ENCODE measurements at places on chromosomes 4 and X.
A peak's percentile ranks its signal among the peaks of the same experiment; 100 is the strongest.

- no peak for DNase-seq
Observed at GRCh38 chr4:94413085-94413840, 38.5 kb upstream of the PDLIM5 start.

- DNase-seq = no peak
Observed at GRCh38 chr4:20362148-20362547, 110.4 kb downstream of the SLIT2 start.

DNA sequence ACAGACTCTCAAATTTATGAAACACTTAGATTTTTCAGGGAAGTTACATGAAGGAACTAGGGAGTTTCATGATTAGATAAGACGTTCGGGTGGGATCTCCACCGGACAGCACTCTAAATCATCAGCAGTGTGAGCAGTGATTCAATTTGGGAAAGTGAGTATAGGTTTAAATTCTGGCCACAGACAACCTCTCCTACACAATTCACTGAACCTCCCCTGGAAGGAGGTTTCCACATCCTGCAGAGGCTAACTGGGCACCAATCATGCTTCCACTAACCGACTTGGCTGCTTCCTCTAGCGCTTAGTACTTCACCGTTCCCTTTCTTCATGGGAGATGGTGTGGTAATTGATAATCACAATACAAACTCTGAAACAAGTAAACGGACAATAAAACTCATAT lies 5.6 kb downstream of the CXCL9 start:
- DNase-seq = no peak

DNA sequence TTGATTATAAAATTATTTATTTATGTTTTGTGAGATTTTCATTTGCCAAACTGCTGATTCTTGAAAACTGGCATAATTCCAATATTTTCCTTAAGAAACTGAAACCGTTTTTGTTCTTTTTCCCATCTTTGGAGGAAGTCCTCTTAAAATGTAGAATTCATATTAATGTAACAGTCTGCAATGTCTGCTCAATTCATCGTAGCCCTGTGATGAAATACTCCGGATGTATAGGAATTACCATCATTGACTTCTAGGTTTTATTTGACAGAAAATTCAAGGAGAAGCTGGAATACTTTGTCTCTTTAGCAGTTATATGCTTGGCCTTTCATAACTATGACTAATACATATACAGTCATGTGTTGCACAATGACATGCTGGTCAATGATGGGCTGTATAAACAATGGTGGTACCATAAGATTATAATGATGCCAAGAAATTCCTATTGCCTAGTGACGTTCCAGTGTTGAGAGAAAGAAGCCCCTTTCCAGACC lies 185.0 kb upstream of the GPRIN3 start:
- DNase-seq = no peak

GRCh38 chrX:49106930-49107329 lies 16.6 kb downstream of the GPKOW start:
- DNase-seq = no peak

- DNase-seq = no peak
Observed at GRCh38 chr4:169070071-169070894, 60.2 kb upstream of the CBR4 start.

DNA sequence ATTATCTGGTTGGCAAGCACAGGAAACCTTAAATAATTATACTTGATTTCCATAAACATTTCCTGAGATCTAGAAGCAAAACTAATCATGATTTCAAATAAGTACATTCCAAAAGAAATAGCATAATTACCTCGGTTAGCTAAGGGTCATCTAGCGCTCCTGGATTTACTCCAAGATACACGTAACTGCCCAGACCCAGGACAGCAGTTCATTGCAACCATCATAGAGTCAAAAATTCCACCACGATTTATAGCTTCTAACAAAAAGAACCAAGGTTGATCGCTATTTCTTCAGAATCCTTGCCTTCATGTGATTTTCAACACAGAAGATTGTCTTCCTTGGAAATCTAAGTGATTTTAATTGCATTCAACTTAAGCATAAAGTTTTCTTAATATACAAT lies 1235.5 kb upstream of the TENM3 start:
- DNase-seq = no peak

DNA sequence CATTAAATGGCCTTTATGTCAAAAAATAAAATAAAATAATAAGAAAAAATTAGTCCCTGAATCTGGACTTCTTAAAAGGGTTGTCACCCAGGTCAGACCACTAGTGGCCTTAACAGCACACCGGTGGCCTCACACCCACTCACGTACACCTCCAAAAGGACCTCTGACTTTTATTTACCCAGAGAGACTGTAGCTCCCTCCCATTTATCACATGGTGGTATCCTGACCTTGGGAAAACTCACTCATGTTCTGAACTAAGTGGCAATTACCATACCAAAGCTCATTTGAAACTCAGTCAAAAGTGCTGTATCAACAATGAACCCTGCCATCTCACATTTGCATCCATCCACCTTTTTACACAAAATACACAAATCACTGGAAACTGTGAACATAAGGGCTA lies 53.1 kb upstream of the MAP3K15 start:
- no peak for DNase-seq

DNA sequence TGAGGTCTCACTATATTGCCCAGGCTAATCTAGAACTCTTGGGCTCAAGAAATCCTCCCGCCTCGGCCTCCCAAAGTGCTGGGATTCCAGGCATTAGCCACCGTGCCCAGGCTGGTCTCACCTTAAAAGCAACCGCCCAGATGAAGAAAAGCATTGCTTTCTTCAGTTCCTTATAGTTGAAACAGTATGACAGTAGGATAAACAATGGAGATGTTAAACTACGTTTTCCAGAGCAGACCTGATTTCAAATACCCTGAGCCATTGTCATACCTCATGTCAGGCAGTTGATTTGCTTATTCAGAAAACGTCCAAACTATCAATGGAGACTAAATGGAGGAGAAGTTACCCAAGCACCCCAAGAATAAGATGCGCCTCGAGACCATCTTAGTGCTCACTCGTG lies 26.3 kb upstream of the TMEM131L start:
- no peak for DNase-seq

GRCh38 chr4:15906020-15906443 lies 32.5 kb downstream of the FGFBP1 start:
- DNase-seq = peak; percentile 43

- no peak for DNase-seq
Observed at GRCh38 chr4:147006229-147006628, 60.6 kb upstream of the TTC29 start.

DNA sequence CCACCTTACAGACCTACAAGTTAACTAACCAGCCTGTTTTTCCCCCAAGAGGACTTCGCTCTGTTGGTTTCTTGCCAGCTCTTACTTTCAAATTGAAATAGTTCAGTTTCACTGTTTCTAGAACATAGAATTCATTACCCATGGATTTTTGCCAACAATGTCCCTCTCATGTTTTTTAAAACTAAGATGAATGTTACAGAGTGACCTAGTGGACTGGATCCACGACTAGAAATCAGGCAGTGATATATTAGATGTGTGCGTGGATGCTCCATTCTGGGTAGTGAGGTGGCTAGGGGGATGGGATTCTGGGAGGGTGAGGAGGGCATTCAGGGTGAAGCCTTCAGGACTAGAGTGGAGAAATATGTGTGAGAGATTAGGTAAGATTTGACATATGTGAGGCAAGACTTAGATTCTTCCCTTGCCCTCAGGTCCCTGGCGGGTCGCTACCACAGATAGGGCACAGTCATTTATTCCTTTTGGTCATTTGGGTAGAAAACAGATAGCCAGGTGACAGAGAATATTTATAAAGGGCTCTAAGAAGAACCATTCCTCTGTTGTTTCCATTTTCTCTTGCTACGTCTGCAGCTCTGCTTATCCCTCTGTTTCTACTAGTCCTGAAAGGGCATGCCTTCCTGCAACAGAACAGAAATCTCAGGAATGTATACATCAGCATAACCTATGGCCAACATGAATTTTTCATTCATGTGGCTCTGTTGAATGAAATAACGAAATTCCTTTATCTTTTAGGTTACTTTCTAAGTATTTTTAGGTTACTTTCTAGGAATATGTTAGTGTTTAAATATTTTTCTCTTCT lies 15.4 kb upstream of the JADE1 start:
- no peak for DNase-seq

DNA sequence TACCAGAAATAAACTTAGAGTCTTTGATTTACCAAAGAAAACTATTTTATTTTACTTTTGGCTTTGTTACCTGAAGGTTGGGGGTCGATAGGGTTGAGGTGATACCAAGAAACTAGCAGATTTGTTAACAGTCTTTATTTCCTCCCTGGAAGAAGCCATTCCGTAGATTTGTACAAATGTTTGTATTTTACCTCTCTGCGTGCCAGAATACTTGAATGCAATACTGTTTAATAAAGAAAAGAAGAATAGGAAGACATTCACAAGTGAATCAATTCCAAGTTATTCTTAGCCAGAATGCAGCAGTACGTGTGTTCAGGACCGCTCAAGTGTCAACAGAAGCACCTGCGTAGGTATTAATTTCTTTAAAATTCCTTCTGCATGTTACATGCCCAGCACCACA lies 260.3 kb upstream of the TENM3 start:
- no peak for DNase-seq

DNA sequence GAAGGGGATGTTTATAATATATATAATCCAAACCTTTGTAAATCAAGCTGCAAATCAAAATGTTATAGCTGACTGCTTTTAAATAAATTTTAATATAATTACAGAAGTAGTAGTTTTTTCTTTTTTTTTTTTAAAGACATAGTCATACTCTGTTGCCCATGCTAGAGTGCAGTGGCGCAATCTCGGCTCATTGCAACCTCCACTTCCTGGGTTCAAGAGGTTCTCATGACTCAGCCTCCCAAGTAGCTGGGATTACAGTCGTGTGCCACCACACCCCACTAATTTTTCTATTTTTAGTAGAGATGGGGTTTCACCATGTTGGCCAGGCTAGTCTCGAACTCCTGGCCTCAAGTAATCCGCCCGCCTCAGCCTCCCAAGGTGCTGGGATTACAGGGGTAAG lies 178.7 kb downstream of the FBXW7 start:
- no peak for DNase-seq

Data from stimulated activated CD4-positive, alpha-beta T cell treated with anti-CD3 and anti-CD28 coated beads, Interleukin-15, amount 100 ng/mL, for 48 hours (primary cell).